Thoracic aorta (tissue), 2 donors: ENCODE measurements at places on chromosomes 5 and 9.

DNA sequence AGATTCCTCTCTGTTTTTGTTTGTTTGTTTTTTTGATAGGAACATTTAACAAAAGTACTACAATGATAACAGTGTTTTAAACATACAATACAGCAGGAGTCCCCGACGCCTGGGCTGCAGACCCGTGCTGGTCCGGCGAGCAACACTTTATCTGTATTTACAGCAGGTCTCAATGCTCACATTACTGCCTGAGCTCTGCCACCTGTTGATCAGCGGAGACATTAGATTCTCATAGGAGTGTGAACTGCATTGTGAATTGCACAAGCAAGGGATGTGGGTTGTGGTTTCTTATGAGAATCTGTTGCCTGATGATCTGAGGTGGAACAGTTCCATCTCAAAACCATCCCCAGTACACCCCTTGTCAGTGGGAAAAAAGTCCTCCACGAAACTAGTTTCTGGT lies 1068.5 kb upstream of the CDH10 start:
- DNase-seq = no peak

DNA sequence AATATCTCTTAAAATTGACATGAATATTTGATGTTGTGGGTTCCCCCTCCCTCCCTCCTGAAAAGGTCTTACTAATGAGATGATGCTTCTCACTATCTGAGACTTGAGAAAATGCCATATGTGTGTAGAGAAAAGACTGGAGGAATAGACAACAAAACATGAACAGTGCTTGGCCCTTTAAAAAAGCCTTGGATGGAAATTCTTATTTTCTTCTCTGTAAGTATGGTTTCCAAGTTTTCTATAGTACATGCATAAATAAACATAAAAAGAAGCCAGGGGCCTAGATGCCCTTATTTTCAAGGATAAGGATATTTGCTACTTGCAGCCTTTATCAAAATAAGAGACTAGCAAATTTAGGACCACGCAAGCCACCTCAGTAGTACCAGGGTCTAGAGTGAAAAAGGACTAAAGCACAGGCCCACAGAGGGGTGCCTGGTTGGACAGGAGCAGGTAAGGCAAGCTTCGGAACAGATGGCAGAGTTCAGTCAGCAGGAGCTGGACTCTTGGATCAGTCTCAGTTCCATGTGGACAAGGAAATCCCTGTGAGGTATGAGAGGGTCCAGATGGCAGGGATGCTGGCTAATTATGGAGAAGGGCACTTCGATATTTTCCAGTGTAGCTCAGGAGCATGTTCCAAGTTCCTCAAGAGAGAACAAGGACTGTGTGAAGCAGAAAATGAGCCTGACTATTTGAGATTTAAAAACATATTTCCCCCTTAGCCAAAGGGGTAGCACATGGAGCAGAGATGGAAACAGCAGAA lies 4.6 kb upstream of the ANP32B start:
- DNase-seq = no peak

GRCh38 chr5:133675376-133676154 lies 63.2 kb upstream of the FSTL4 start:
- DNase-seq = no peak

DNA sequence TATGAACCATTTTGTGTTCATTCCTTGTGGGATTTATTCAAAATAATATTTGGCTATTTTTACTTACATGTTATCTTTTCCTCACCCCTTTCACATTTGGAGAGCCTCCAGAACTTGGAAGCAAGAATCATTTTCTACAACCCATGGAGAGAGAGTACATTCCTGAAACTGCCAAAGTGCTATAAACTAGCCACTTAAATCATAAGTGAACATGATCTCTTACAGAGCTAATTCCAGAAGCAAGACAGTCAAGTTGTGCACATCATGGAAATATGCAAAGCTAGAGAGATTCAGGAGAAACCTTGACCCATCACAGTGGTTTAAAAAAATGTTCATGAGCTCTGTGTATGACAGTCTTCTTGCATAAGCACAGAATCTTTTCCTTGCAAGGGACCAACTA lies 883.6 kb upstream of the C9orf72 start:
- no peak for DNase-seq

DNA sequence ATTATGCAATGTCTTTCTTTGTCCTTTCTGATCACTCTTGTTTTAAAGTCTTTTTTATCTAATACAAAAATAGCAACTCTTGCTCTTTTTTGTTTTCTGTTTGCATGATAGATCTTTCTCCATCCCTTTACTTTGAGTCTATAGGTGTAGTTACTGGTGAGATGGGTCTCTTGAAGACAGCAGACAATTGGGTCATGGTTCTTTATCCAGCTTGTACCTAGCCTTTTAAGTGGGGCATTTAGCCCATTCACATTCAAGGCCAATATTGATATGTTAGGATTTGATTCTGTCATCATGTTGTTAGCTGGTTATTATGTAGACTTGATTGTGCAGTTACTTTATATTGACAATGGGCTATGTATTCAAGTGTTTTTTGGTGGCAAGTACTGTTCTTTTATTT lies 245.9 kb upstream of the TARS1 start:
- DNase-seq = no peak

DNA sequence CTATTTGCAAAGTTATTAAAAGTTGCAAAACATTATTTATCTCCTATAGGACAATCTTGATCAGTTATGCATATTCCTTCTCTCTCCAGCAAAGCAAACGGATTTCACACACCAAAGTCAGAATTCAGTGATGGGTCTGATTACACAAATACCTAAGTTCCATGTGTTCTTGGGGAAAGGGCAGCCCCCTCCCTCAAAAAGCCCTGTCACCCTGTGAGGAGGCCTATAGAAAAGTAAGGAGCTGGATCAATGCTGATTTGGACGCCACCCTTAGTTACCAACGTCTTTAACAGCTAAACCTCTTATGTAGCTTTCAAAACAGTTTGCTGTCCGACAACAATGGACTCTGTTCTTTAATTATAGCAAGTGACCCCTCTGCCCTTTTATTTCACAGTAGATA lies 6.4 kb downstream of the ZNF608 start:
- DNase-seq = no peak

GRCh38 chr5:135705941-135706466 lies 127.2 kb upstream of the CXCL14 start:
- DNase-seq = no peak

- DNase-seq = no peak
Measured at GRCh38 chr5:78113689-78114264, 180.7 kb downstream of the AP3B1 start.

- no peak for DNase-seq
Measured at GRCh38 chr5:109836280-109836679, 146.6 kb downstream of the MAN2A1 start.

DNA sequence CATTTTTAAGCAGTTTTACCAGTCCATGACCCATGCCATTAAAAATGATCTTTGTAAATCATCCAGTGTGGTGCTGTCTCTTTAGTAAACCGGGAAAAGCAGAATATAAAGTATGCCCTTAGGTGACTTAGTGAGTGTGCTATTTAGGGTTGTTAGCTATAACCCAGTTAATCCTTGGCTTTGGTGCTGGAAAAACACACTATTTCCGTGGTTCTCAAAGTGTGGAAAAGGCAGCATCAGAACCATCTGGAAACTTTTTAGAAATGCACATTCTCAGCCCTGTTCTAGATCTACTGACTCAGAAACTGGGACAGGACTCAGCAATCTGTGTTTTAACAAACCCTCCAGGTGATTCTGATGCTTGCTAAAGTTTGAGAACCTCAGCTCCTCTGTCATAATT lies 123.6 kb upstream of the ZNF608 start:
- DNase-seq = no peak

DNA sequence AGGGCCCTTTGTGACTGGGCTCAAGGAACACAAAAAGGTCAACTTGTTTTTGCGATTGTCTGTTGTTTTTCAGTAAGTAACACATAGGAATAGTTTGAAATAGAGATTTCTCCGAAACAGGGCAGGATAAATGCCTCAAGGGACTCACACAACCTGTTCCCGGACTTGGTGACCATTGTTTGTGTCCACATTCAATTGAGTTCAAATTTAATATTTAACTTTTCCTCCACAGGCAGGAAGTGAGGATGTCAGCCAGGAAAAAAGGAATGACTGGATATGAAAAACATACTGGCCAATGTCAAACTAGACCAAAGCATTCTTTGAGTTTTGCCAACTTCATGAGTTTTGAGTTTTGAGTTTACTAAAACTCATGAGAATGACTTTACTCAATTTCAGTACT lies 72.7 kb downstream of the SPATA31C2 start:
- no peak for DNase-seq

DNA sequence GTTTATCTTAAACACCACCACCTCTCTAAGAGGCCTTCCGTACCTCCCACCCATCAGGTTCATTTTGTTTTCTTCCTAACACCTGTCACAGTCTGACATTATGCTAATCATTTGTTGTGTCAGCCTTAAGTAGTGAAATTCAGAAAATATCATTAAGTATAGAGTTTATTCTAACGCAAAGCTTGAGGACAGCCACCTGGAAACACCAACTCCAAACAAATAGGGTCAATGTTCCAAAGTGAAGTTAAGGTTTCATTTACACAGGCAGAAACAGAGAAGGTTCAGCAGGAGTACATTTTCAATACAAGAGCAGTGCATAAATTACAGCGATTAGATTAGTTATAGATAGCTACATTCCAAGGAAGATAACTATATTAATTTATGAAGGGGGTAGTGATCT lies 1.3 kb upstream of the SMC5 start:
- DNase-seq = no peak

DNA sequence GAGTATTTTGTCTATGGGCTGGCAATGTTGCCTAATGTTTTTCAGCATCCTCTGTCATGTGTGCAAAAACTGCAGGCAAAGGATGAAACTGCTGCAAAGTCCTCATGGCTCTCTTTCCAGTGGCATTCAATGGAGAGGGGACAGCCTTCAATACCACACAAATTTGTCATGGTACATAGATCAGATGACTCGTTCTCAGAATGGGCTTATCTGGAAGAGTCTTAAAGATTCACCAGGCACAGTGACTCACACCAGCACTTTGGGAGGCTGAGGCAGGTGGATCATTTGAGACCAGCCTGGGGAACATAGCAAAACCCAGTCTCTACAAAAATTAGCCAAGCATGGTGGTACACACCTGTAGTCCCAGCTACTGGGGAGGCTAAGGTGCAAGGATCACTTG lies 5.3 kb downstream of the CDKN2AIPNL start:
- no peak for DNase-seq

DNA sequence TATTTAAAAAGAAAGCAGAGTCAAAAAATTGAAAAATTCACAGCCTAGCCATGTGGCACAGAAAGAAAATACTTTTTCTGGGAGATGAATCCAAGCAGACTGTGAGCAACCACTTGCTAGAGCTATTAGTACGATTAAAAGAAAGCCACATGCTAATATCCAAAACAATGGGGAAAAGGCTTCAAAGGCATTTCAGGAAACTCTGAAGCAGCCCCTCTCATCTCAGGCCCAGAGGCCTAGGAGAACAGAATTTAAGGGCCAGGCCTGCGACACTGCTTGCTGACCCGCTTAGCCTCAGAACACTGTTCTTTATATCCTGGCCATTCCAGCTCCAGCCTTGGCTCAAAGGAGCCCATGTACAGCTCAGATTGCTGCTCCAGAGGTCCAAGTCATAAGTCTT lies 1257.0 kb upstream of the CDH18 start:
- DNase-seq = no peak

DNA sequence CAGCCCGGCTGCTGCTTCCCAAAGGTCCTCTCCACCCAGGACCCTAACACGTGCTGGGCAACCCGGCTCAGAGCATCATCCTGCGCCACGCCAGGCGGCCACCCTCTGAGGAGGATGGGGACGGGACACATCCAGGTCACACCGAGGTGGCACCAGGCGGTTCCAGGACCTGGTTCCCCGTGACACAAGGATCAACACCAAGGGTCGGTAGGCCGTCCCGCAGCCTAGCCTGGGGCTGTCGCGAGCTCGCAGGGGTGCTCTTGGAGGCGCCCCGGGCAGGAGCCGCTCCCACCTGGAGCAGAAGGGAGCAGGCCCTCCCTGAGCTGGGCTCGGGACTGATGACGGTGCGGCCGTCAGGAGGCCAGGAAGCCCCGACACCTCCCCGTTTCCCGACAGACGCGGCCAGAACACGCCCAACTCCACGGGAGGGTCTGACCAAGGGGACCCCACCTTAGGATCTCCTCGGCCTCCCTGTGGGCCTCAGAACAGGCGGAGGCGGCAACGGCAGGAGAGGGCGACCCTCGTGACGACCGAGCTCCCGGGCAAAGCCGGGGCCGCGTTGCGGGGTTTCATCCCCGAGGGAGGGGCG lies 6.3 kb downstream of the EXD3 start:
- no peak for DNase-seq

- DNase-seq = peak; percentile 25
Measured at GRCh38 chr5:157366741-157367674, 93.0 kb upstream of the NIPAL4 start.

DNA sequence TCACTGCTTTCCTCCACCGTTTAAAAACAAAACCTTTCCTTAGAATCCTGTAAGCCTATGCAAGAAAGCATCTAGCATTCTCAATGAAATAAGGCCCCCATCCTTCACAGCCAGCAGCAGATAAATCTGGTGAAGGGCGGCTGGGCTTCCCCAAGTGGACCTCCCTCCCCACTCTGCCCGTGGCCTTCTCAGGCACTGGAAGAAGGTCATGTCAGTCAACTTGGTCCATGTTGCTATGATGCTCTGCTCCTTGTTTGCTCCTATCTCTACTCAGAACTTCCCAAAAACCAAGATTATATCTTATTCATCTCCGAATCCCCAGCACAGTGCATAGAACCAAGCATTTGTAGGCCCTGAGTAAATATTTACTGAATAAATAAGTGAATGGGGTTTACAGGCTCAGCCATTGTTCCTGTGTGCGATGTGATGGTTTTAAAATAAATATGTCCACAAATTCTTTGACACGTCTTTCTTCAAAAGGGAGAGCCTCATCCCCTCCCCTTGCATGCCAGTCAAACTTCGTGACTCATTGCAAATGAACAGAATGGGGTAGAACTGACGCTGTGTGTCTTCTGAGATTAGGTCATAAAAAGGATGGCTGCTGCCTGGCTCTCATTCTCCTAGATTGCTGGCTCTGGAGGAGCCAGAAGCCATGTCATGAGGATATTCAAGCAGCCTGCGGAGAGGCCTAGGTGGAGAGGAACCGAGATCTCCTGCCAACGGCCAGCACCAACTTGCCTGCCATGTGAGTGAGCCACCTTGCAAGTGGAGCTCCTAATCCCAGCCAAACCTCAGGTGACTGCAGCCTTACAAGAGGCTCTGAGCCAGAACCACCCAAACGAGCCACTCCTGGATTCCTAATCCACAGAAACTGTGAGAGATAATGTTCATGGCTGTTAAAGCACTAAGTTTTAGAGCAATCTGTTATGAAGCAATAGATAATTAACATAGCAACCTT lies 70.5 kb downstream of the MED27 start:
- DNase-seq = no peak
